ENCODE measurements at places on chromosomes 5 and 9.

DNA sequence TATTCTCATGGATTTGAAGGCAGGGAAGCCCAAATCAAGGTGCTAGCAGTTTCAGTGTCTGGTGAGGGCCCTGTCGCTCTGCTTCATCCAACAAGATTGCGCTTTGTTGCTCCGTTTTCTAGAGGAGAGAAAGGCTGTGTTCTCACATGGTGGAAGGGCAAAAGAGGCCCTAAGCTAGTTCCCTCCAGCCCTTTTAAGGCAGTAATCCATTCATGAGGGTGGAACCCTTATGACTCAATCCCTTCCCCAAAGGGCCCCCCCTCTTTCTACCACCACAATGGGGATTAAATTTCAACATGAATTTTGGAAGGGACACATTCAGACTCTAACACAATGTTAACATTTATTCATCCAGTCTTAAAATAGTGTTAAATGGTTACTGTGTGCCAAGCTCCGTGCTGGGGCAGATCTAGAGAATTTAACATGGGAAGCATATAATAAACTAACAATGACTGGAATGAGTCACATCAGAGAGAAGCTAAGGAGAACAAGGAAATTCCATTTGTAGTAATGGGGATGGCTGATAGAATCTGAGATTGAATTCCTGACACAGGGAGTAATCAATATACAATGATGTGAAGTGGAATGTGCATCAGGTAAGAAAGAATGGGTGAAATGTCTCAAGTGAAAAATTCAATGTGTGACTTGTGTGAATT, 382.8 kb upstream of the ZNF608 start:
- no peak for DNase-seq

DNA sequence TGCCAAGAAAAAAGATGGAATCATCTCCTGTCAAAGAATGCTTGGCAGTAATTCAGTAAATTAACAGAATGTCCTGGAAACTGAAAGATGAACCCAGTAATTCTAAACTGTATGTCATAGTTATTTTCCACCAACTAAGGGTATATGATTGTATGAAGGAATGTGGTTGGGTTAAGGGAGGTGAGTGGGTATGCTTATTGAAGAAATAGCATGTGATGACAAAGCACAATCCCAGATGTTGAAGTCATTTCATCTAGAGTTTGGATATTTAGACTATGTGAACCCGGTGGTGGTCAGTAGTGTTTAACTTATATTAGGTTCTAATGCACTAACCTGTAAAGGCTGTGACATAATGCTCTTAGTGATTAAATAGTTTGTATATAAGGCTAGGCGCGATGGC, 87.3 kb downstream of the CDKN2A start:
- DNase-seq = no peak

DNA sequence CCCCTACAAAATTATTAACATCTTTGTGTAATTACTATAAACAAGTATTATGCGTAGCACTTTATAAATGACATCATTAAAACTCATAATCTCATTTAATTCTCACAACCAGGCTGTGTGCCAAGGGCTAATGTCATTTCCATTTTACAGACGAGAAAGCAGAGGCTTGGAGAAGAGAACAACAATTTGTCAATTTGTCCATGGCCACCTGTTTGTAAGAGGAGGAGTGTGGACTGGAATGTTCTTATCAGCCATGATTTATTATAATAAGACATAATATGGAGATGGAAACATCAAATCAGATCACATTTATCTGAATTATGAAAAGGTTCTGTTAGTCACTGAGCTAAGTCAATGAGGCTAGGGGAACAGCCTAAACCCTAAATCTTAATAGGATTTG, 97.0 kb downstream of the DROSHA start:
- DNase-seq = no peak

- no peak for DNase-seq
These were observed 597 bp upstream of the TMEM250 start for GRCh38 chr9:136119061-136119882.

- DNase-seq = no peak
These were observed 136.3 kb upstream of the ASTN2 start for GRCh38 chr9:117551171-117551570.

- DNase-seq = no peak
These were observed 68.8 kb downstream of the FEM1C start for GRCh38 chr5:115475788-115476187.

DNA sequence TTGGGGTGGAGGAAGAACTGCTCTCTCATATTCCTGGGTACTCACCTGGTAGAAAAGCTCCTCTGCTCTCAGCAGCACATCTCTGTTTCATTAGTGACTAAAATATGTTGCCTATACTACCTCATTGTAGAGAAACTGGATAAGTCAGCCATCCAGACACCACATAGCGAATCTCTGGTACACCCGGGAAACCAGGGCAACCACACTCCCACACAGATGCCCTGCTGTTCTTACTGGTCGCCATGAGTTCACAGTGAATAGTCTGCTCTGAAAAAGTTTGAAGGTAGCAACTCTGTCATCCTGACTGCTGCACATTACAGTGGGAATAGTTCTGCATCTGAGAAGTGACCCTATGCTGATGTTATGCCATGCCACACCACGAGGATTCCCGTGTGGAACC, 135.0 kb downstream of the ENTREP1 start:
- DNase-seq = no peak

All from NCI-H1930 (cell line).